NCI-H1930 (cell line): ENCODE measurements at places on chromosomes 2 and 18.

- no peak for DNase-seq
These were observed 12.1 kb upstream of the YES1 start for GRCh38 chr18:824179-824578.

DNA sequence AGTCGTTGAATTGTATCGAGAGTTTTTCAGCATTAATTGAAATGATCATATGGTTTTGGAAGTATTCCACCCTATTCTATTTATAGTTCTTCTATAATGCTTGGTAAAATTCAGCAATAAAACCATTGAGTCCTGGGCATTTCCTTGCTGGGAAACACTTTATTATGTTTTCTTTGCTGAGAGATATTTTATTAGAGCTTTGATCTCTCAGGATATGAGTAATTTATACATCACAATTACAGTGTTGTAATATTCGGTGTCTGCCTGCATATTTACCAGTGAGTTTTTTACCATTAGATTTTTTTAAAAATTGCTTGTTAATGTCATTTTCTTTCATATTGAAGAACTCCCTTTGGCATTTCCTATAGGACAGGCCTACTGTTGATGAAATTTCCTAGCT, 402.7 kb upstream of the FSIP2 start:
- no peak for DNase-seq

- DNase-seq = no peak
These were observed 307.2 kb upstream of the MMADHC start for GRCh38 chr2:149894760-149895159.

GRCh38 chr2:98482362-98482761, 37.7 kb downstream of the INPP4A start:
- no peak for DNase-seq

DNA sequence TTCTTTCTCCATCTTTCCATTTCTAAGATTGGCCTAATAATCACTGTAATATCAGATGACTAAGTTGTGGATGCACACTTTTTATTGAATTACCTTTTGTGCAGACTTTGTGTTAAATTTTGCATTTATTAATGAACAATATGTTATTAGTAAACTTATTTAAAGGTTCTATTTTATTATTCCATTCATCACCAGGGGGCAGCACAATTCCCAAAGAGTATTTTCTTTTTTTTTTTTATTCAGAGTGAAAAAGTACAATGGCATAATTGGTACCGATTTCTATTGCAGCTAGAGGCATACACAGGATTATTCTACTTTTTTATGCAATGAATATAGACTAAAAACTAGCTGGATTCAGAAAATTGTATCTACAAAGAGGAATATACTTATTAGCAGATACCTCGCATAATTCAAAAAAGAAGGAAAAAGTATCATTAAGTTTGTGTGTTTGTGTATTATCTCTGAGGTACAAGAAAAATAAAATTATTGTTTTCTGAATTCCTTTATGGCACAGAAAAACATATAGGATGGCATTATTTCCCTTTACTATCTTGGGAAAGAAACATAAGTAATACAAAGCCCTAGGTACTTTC, 390.6 kb downstream of the ERBB4 start:
- DNase-seq = no peak

GRCh38 chr2:64615192-64615763, 38.4 kb downstream of the SERTAD2 start:
- DNase-seq = no peak

- DNase-seq = no peak
These were observed 2.5 kb downstream of the TGFA start for GRCh38 chr2:70551167-70551566.

DNA sequence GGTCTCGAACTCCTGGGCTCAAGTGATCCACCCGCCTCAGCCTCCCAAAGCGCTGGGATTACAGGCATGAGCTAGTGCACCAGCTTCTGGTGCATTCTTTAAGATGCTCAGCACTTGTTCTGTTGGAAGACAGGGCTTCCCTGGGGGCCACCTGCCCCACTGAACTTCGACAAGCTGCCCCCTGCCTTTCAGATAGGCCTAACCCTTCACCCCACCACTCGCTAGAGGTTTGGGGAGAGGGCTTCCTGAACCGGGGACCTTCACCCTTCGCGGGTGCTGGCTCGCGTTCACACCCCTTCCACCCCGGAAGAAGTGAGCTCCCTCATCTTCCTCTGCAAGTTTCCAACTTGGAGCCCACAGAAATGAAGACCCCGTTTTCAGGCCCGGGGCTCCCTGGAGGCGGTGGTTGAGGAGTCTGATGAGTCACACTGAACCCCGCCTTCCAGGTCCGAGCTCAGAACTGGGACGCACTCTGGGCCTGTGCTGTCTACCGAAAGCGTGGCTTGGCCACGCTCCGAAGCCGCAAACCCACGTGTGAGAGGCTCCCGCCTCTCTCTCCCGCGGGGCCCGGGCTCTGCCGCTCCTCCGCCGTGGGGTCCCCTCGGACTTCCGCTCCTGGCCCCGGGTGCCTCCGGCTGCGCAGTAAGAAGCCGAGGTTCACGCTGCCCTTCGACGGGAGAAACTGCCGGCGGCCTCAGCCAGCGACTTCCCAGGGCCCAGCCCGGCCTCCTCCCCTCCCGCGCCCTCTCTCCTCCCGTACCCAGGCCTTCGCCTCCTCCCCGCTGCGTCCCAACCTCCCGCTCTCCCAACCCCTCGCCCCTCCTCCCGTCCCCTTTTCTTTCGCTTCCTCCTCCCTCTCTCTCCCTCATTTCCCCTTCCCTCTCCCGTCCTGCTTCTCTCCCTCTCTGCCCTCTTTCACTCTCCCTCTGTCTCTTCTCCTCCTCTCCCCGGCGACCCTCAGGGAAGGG, 47.5 kb upstream of the SP3 start:
- no peak for DNase-seq

- DNase-seq = no peak
These were observed 6.0 kb downstream of the TXNL1 start for GRCh38 chr18:56632070-56633022.

DNA sequence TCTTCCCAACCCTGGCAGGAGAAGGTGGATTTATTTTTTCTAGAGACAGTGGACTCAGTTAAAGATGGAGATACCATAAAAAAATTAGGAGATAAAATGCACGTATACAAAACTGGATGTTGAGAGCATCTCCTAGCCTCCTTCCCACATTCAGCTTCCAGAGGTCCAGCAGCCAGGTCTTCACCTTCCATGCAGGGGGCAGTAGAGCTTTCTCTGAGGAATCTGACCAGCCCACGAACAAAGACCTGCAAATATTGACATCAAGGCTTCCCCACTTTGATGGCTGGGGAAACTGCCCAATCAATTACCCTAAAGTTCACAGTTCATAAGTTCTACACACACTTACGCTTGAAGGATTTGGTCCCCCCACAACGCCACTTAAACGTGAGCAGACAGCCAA, 24.5 kb downstream of the AQP4 start:
- no peak for DNase-seq

DNA sequence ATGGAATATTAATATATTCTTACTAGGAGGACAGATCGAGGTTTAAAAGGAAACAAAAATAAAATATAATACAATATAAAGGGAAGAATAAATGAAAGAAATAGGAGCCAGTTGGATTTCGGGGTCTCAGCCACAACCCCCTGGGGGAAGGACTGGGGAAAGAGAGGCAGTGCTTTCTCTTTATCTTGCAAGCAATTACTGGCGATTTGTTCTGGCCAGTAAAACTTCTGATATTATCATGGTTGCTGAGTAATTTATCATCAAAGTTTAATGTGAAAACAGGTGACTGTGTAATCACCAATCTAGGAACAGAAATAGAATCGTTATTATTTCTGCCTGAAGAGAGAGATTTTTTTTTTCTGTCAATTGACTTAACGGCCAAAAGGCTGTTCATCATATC, 917.7 kb upstream of the CELF4 start:
- no peak for DNase-seq

GRCh38 chr2:238730001-238730669, 117.8 kb upstream of the TWIST2 start:
- DNase-seq = no peak

DNA sequence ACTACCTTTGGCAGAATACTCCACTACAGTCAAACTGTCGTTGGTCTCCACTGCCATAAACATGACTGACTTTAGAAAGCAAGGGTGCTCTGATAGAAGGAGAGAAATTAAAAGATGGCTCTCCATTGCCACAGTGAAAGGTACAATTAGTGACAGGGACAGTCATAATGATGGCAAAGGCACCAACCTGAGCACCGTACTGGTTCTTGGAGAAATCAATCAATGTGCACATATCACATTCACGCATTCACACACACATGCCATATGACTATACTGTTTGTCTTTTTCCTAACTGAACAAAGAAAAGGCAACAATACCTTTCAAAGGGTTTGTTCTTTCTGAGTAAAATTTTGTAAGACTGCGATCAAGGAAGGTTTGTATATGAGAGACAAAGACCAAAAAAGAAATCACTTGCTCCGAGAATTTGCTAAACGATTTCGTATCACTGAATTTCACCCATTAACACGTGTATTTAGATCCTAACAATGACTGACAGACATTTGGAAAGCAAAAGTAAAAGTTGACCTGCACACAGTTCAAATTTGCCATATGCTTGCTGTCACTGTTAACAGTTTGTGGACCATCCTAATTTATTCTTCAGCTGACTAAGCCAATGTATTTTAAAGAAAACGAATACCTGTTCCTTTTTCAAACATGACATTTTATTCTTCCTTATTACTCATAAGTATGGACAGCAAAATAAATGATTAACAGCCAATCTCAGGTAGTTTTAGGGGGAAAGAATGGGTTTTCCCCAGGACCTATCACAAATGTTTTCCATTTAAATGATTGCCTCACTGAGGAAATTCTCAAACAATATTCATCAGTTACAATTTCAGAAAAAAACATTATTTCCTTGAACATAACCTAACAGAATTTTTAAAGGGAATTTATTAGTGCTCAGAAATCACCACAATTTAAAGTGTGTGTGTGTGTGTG, 644.4 kb downstream of the ZEB2 start:
- DNase-seq = no peak

GRCh38 chr2:215019085-215019484, 119.3 kb downstream of the ABCA12 start:
- DNase-seq = no peak

DNA sequence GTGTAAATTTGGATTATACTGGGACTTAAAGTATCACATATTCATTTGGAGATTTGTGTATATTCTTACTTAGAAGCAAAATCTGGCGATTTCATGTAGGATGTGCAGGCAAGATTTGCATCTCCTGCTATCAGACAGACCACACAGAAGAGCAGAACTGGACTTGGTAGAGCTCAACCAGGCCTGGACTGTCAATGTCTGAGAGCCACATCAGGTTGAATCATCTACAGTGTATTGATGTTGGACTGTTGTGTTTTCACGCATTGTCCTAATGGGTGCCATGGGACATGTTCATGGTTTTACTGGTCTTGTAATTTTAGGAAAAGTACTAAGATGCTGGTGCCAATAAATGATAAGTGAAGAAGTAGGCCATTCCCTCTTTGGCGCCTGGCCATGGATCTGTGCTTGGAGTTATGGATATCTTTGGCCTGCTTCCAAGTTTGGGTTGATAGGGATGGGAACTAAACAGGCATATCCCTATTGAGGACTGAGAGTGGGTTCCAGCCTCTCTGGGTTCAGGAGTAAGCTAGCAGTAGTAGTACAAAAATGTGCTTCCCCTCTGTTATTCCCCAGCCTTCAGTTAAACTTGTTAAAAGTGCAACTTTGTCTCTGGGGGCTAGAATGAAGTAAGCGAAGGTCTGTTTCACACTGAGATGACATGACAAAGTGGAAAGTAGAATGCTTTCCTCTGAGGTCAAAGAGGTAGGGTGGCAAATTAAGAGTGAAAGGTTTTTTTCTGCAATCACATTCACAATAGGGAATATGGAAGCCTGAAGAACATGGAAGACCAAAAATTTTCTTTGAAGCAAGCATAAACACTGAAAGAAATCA, 49.2 kb upstream of the NEMP2 start:
- DNase-seq = no peak

DNA sequence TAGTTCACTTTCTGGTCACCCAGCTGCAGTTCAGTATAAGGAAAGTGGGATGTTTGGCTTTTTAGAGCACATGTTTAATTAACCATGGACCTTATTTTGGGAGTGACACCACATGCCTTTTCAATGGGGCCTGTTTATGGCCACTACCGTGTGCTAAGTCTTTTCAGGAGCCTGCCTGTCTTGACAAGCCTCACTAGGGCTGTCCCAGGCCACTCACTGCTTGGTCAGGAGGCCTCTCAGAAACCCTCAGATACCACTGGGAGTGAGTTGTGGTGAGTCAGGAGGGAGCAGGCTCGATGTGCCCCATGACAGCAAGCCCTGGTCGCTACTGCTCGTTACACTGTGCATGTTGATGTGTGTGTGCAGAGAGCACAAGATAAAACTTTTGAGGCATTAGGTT, 123.0 kb downstream of the MAP4K4 start:
- no peak for DNase-seq

GRCh38 chr2:61451178-61451577, 19.7 kb downstream of the USP34 start:
- no peak for DNase-seq

- DNase-seq = no peak
These were observed 9.5 kb downstream of the PKDCC start for GRCh38 chr2:42057159-42057901.

DNA sequence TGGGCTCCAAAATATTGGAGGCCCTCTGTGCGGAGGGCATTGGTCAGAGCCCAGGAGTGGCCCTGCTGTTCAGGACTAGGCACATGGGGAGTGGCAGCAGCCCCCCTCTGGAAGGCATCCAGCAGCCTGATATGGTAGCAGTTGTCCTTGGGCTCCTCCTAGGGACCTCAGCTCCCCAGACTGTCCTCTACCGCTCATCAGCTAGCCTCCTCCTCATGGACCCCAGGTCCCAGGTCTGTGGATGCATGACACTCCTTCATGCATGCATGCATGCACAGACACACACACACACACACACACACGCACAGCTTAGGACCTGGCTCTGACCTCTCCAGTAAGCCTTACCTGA, 15.4 kb upstream of the ATP6V1B1 start:
- DNase-seq = no peak

- no peak for DNase-seq
These were observed 37.9 kb upstream of the RPL31 start for GRCh38 chr2:100964222-100964621.

DNA sequence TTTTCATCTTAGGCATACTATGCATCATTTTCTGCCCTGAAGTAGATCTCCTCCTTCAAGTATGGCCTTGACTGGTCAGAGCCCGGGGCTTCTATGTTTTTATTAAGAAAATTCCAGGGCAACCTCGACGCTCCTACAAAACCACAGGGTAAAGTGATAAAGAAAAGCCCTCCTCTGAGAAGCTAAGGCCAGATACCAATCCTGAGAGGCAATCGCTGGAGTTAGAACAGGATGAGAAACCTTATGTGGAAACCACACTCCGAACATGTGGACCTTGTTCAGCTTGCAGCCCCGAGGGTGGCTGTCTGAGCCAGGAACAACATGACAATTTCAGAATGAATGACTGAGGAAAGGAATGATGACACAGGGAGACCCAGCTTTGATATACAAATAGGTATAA, 35.6 kb downstream of the RMC1 start:
- DNase-seq = no peak

GRCh38 chr18:49238433-49239042, 221.9 kb downstream of the DYM start:
- DNase-seq = peak; percentile 25
